ENCODE measurements at places on chromosomes 2 and 18.

DNA sequence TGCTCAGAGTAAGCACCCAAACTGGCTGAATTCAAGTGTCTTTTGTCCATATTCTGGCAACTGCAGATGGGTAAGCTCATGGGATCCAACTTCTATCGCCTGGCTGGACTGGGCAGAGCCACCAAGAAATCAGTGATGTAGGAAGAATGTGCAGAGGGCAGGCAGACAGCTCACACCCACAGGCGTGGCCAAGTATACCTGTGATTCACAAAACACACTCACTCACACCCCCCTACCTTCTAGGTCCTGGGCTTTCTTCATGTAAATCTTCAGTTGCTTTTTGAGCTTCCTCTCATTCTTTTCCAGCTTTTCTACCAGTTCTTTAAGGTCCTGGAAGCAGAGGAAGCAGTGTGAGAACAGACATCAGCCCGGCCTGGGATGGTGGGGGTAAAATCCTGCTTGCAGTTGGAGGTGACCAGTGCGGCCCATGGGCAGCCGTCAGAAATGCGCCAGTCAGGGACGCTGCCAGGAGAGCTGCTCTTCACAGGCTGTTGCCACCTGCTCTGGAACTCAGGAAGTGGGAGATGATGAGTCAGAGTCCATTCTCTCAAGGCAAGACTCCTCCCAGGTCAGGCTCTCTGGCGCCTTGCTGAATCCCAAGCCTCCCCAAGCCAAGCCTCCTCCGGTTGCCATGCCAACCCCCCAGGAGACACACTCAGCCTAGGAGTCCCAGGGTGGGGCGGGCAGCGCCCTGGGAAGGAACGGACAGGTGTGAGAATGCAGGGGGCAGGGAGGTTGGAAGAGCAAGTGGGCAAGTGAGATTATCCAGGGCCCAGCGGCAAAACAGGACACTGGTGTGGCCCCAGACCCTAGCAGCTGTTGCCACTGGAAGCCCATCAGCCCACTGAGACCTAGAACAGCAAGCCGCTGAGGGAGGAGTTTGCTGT, 36.2 kb upstream of the ACAA2 start:
- no peak for DNase-seq

- no peak for DNase-seq
Measured at GRCh38 chr2:189018631-189019030, 44.5 kb downstream of the COL3A1 start.

DNA sequence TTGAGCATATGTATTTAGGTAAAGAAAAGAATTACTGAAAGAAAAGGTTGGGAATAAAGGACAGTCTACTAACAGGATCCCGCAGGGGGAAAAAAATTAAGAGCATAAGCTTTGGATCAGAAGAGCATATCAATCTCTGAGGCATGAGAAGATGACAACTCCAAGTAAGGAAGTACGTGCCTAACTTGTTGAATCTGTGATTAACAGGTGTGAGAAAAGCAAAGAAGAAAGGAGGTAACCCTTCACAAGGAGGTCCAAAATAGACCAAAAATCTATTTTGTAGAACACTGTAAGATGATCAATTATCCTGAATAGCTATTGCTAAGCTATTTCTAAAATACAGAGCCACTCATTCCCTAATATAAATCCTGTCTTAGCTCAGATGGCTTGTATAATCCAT, 32.8 kb downstream of the TRIP12 start:
- DNase-seq: no peak

DNA sequence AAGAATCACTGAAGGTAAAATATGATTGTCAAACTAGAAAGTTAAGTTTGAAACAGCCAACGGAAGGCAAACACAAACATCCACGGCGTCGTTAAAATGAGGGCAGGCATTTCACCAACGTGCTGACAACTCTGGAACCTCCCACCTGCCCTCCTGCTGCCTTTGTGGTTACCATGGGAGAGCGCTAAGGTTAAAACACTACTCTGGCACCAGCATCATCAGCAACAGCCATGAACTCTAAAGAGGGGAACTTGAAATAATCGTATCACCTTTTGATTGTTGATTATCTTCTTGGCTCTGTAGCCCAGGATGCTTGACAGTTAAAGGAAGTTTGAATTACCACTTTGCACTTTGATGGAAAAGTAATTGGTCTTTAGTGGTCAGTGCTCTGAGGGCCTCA, 34.7 kb downstream of the CYB5A start:
- DNase-seq: no peak

- DNase-seq: no peak
Measured at GRCh38 chr2:64222351-64222750, 78.1 kb upstream of the PELI1 start.

- DNase-seq: no peak
Measured at GRCh38 chr18:59477849-59478248, 118.8 kb upstream of the LMAN1 start.

DNA sequence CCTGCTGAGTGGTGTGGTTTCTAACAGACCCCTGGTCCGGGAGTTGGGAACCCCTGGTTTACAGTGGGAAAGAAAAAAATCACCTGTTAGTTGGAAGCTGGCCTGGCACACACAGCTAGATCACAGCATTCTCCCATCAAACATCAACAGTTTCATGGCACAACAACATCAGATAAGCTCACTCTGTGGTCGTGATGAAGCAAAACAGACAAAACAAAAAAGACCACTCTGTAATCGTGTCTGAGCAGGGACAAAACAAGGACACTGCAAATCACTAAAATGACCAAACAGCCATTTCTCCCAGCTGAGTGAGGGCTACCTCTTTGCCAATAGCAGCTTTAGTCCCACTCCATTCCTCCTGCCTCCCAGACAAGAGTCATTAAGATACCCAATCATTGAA, 9.0 kb upstream of the IMPACT start:
- DNase-seq: no peak

DNA sequence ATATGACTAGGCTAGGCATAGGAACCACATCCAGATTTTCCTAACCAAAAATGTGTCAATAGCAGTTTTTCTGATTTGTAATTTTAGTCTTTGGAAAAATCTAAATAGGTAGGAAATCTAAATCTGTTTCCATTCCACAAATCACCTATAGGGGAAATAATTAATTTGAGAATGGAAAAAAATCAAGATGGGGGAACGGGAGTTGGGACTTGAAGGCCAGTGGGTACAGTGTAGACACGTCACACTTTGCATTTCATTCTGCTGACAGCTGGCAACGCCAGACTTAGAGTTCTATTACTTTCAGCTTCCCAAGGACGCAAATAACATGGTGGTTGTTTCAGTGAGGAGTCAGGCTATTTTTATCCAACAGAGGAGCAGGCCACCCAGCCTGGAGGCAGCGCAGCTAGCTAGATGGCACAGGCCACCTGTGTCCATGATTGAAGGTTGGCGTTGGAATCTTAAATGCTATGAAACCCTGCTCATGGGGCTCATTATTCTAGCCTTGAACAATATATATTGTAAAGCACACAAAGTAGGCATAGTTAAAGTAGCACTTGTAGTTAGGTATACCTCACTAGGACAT, 23.4 kb downstream of the HNRNPA3 start:
- DNase-seq: no peak

- DNase-seq: no peak
Measured at GRCh38 chr2:119520696-119521432, 3.4 kb downstream of the SCTR start.

DNA sequence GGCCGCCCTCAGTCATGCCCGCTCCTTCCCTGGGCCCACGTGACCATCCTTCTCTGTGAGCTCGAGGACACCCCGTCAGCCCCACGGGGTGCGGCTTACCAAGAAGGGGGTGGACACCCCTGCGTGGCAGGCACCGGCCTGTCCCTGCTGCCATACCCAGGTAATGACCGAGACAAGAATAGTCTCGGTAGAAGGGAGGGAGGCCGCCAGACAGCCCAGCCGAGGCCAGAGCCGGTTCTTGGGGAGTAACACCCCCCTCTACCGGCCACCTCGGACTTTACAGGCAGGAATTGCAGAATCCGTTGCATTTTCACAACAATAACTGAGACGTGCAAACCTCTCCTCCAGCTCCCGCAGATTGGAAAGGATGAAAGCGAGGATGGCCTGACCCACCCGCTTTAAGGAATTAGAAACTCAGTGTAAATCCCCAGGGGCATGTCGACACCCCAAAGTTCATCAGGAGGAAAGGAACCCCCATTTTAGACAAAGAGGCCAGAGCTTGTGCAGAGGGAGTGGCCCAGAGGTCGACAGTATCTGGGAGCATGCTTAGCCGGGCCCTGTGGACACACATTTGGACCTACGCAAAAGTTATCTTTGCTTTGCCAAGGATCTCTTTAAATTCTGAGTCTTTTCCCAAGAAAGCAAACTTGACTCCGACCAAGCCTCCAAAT, 60.1 kb upstream of the GLI2 start:
- peak; percentile 71 for DNase-seq

DNA sequence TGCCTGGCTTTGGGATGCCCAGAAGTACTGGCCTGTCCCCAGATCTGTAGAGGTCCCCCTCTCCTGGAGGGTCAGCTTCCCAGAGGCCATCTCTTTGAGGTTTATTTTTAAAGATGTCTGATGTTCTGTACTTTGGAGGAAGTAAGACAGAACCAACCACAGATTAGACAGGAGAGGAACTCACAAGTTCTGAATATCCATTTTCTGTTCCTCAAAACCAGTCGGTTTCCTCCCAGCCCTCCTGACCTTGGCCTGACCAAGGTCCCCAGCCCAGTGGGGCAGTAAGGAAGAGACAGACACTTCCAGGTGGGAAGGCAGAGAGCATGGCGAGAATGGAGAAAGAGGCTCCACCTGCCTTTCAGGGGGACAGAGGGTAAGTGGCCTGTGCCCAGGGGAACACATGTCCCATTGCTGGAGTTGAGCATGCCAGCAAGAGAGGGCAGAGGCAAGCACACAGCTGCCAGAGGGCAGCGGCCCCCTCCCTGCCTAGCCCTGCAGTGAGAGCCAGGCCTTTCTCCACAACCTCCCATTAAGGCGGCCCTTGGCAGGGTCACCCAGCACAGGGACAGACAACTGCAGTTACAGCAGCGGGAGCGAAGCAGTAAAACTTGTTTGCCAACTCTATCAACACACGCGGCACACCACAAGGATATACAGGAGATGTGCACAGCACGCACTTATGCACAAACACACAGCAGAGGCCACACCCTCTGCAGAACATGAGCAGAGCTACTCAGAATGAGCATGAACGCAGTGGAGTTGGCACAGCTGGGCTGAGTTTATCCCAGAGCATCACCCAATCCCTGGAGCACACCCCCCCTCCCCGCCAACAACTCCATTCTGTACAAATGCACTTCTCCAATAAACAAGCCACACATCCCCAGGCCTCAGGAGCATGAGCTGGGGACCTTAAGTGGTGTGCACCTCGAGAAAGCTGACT, 18.5 kb upstream of the SEMA4C start:
- DNase-seq: peak; percentile 57

- DNase-seq: no peak
Measured at GRCh38 chr2:187148059-187148714, 299.2 kb upstream of the ZSWIM2 start.

GRCh38 chr18:49590608-49591007, 28.8 kb downstream of the LIPG start:
- DNase-seq: no peak

DNA sequence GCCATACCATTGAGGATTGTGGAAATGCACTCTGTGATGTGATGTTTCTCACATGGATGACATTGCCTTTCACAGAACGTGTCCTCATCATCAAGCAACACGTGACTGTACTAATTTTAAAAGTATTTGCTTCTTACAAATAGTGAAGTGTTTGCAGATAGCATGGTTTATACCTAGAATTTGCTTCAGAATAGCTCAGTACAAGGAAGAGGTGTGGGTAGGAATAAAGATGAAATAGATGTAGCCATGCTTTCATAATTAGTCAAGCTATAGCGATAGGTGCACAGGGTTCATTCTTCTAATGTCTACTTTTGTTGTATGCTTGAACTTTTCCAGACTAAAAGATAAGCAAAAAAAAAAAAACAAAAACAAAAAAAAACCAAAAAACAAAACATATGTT, 27.5 kb downstream of the MAP4K4 start:
- DNase-seq: no peak

- DNase-seq: no peak
Measured at GRCh38 chr2:10136101-10136934, 13.8 kb downstream of the RRM2 start.

- no peak for DNase-seq
Measured at GRCh38 chr2:29222381-29223179, 107.4 kb downstream of the CLIP4 start.

- DNase-seq: no peak
Measured at GRCh38 chr2:60486067-60486466, 67.4 kb downstream of the BCL11A start.

DNA sequence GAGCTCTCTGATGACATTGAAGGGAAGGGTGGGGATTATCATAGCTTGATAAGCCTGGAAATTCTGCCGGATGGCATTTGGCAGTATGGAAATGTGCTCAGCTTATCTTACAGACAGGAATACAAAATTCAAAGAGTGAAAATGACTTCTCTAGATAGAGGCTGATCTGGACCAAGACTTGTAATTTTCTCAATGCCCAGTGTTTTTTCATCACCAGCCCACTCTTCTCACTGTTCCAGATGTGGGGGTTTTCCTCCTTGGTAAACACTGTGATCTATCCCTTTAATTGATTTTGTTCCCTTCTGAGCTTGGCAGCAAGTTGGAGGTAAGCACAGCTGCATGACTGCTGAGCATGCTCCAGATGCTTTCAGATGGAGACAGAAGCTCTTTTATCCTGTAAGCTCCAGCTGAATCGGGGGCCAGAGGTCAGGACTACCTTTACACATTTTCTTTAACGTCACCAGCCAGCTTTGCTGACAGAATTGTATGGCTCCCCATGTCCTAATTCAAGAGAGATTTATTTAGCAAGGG, 287.4 kb upstream of the TCF4 start:
- no peak for DNase-seq

DNA sequence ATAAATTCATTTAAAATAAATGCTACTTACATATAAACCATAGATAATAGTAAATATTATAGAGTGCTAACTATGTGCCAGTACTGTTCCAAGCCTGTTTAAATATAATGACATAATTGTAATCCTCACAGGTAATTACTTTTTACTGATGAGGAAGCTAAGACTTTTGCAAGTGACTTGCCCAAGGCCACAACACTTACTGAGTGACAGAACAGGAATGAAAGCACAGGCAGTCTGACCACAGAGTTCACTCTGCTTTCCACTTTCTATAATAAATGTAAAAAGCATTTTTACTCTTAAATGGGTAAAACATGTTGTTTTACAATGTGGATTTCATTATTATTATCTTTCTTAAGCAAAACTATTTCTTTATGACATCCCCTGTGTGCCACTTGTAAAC, 537.8 kb upstream of the SLC39A10 start:
- DNase-seq: no peak

DNA sequence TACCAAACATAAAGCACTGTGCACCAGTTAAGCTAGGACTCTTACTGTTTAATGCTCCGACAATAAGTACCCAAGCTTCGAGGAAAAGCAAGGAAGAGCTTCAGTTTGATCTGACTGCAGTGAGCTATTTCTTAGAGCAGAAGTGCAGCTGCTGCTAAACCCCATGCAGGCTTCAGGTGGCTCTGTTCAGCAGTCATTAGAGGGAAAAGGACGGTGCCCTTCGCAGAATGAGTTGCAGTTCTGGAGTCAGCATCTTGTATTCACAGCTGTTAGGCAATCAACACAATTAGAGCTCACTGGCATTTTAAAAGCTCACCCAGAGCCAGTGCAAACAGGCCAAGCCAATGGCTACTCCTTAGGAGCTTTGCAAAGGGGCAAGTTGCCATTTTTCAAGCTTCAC, 1.5 kb upstream of the CERKL start:
- DNase-seq: no peak
